Glomerular endothelial cell (primary cell): ENCODE measurements at places on chromosomes 4 and X. TPM values are rescaled to one million over a fixed set of nuclear protein-coding genes. Genes with fewer than 3 reads are reported as not detected.

HEPH gene
- 2.9 and 6.5 TPM in 2 replicates for total RNA-seq

EPHA5 gene
- 0.05 and 0.41 TPM in 2 replicates for total RNA-seq

GRCh38 chrX:15664487-15665444 lies at the start of gene CLTRN:
Gene CLTRN (minus strand): TSS chrX:15664805. CDS start chrX:15664775, 30 bp downstream.
- DNase-seq: no peak

MAGEA11 gene
- total RNA-seq: not detected in 2 replicates

DNA sequence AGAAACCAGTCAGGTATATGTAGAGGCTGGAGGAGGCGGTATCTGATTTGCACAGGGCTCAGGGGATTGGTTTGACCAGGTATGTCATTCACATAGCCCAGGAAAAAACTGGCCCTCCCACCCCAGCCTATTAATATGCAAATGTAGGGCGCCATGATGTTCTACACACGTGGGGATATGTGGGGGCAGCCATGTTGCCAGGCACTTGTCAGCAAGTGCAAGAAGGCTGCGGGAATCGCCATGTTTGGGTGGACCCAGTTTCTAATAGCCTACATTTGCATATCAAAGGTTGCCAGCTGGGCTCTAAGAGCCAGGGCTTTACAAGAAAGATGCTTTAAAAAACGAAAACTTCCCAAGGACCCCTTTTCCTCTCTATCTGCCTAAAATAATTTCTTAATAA lies 335.1 kb downstream of the SMARCA1 start:
- no peak for DNase-seq

DNA sequence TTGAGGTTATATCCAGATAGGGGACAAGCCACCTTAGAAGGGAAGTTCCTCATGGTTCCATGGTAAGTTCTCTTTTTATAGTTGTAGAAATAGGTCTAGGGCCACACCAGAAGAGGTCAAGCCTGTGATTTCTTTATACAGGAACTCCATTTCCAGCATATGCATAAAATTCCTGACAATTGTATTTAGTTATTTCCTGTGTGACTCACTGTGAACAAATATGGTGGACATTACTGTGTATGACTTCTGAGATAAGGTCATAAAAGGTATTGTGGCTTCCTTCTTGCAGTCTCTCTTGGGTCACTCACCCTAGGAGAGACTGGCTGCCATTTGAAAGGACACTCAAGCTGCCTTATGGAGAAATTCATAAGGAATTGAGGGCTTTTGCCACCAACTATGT lies 2.2 kb upstream of the C4orf36 start:
- peak; percentile 64 for DNase-seq

DNA sequence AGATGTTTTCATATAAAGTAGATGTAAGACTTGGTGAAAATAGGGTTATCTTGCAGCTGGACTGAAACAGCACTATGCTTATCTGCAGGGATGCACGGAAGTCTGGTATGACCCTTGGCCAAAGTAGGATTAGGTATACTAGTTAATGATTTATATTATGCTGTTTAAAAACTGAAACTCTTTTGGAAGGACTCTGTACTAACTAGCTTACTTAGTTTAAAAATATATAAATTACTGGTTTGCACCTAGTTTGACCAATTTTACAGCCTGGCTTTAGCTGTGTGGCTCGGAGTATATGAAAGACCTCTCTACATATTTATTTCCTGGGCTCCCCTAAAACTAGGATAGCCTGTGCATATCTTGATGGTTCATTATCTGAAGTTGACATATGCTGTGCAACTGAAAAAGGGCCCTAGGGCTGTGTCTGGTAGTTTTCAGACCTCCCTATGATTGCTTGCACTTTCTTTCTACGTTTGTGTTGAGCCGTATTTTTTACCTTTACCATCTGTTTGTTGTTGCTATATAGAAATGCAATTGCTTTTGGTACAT lies 89.2 kb downstream of the TMEM144 start:
- DNase-seq: no peak

DNA sequence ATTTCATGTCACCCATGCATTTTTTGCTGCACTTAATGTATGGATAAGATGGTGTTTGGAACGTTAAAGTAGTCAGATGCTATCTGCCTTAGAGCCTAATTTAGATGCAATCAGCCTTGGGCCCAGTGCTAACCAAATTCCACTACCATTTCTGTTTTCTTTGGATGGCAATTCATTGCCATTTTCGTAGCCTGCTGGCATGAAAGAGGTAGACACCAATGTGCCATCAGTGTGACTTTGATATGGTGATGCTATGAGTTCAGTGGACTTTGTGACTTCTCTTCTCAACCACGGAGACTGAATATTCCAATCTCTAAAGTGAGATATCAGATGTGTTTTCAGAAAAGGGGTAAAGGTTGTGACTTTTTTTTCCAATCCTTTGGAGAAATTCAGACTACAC lies 1.5 kb downstream of the ETFDH start:
- DNase-seq: no peak

DNA sequence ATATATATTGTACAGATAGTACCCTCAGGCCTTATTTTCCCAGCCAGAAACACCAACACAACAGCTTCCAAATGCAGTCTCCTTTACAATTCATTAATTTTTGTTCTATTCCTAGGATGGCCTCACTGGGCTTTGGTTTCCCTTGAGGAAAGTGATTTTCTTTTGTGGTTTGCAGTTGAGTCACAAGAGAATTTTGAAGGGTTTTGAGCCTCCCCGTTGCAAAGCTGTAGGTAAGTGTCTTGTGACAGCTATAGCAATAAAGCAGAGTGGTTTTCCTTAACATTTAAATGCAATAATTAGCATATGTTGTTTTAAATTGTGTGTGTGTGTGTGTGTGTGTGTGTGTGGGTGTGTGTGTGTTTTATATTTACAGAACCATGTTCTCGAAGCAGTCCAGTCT lies 54.1 kb upstream of the WDR17 start:
- DNase-seq: no peak

- no peak for DNase-seq
Observed at GRCh38 chr4:70570796-70571195, 21.3 kb upstream of the AMBN start.

ASMTL gene
- total RNA-seq: 32.9 and 37.2 TPM in 2 replicates

DNA sequence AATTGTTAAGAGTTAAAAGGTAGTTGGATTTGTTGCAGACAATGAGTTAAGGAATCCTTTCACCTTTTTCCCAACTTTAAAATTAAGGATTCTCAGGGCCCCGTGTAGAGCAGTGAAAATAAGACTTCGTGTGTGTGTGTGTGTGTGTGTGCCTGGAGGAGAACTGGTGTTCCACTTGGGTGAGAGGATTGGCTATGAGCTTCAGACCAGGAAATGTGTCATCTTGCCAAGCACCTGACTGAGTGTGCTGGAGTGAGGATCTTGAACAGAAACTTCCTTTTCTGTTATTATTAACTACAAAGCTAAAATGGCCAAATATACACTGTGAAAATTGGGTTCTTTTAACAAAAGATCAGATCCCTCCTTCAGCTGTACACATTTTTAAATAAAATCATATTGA lies 113.1 kb upstream of the VCX2 start:
- no peak for DNase-seq

- peak; percentile 14 for DNase-seq
Observed at GRCh38 chr4:93764639-93765246, 63.8 kb upstream of the ATOH1 start.

- no peak for DNase-seq
Observed at GRCh38 chr4:54547299-54548097, 110.3 kb upstream of the KIT start.

DNA sequence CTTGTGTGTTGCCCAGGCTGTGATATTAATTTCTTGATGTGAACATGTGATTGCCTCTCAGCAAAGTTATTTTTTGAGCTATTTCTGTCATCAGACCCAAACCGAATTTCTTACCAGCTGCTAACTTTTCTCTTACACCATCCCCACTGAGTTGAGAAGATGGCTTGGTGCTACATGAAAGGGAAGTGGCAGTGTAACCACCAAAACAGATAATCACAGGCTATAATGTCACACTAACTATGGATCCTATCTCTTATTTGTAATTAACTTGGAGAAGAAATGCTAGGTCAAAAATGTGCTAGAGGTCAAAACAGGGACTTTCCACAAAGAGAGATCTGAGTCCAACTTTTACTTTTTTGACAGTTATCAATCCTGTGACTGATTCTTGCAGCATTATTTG lies 43.8 kb downstream of the ELOVL6 start:
- no peak for DNase-seq

GRCh38 chr4:106444557-106444956 lies 76.0 kb upstream of the GIMD1 start:
- no peak for DNase-seq

FUNDC1 gene
- total RNA-seq: 9.9 and 19.2 TPM in 2 replicates

DNA sequence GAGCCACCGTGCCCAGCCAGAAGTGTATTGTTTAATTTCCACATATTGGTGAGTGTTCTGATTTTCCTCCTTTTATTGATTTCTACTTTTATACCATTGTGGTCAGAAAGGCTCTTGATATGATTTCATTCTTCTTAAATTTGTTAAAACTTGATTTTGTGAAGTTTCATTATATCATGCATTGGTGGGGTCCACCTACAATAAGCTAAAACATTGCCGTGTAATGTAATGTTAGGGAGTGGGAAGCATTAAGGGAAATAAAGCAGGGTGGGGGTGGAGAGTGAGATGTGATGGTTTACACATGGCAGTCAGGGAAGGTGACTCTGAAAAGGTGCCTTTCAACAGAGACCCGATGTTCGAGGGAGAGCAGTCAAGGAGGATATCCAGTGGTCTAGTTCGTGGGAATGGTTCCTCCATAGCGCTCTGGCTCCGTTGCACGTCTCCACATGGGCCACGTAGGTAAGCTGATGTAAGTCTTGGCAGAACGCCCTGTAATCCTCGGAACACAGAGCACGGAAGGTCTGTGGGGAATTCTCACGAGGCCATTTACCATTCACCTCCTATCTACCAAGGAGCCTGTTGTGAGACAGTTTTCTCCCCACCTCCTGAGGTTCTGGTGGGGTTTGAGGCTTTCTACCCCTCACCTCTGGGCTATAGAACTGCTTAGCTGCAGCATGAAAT lies 7.7 kb upstream of the WDR13 start:
- no peak for DNase-seq

TMEM31 gene
- total RNA-seq: not detected in 2 replicates

DNA sequence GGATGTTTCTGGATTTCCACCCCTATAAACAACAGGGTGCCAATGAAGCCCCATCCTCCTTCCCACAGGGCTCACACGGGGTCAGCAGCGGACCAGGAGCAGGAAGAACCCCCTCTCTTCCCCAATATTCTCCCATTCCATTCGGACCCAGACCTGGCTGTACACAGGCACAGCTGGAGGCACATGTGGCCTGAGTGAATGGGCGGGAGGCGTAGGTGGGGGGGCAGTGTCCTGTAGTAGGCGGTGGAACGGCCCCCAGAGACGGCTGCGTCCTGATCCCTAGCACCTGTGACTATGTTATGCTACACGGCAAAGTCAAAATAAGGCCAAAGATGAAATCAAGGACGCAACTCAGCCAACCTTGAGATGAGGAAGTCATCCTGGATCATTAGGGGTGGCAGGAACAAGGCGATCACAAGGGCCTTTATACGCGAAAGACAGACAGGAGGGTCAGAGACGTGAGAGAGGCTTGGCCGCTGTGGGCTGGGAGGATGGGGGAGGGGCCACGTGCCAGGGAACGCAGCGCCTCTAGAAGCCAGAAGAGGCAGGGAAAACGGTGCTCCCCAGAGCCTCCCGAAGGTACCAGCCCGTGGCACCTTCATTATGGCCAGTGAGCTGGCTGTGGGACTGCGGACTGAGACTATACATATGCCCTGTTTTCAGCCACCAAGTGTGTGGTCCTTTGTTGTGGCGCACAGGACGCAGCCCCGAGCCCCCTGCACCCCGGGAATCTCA lies 75.6 kb downstream of the WFS1 start:
- no peak for DNase-seq

- no peak for DNase-seq
Observed at GRCh38 chrX:22126327-22126726, 94.2 kb downstream of the PHEX start.

RADX gene
- total RNA-seq: 1.1 TPM in 1 of 2 replicates, not detected in the other

DNA sequence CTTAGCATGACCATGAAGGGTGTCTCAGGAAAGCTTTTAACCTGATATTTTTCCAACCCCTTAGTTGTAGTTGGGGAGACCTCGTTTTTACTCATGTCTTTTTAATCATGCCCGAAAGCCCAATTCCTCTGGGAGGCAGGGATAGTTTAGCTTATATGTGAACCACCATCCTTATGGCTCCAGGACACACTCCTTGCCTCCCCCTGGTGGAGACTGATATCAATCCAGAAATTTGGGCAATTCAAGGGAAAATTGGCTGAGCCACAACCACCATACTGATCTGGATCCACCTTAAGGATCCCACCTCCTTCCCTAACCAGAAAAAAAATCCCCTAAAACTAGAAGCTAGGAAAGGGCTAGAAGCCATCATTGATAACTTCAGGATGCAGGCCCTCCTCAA lies 13.4 kb upstream of the COL25A1 start:
- DNase-seq: no peak

EVC2 gene
- total RNA-seq: 11.0 and 11.7 TPM in 2 replicates

DNA sequence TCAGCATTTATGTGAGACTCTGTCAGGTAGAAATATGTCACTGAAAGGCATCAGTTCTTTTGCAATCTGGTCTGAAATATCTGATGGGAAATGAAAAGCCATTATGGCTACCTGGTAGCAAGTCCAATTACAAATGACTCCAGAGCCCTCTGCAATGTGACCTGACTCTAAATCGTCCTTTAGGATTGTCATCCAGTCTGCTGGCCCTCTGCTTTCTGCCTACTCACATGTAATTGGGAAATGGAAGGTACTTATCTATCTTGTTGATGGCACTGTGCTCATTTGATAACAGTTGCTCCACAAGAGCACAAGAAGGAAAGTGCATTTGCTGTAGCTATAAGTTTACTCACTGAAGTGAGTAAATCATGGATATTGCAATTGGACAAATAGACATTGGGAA lies 799.8 kb downstream of the RAPGEF2 start:
- no peak for DNase-seq

HHIP gene
- 21.0 and 143 TPM in 2 replicates for total RNA-seq

- no peak for DNase-seq
Observed at GRCh38 chr4:29972121-29972520, 748.0 kb upstream of the PCDH7 start.

BTC gene
- total RNA-seq: 0.12 and 0.39 TPM in 2 replicates

- DNase-seq: no peak
Observed at GRCh38 chrX:47958761-47959342, 44.9 kb downstream of the ZNF182 start.
